ENCODE measurements at places on chromosomes 3 and 15. TPM values are rescaled to one million over a fixed set of nuclear protein-coding genes. Genes with fewer than 3 reads are reported as not detected.

NAALADL2 gene
- total RNA-seq, result 9.1 TPM

NEK10 gene
- total RNA-seq, result 1.9 TPM

PCSK6 gene
- 0.44 TPM for total RNA-seq

UBL7 gene
- 32.8 TPM for total RNA-seq

- no peak for DNase-seq
Observed at GRCh38 chr3:22269831-22270230, 518.8 kb upstream of the ZNF385D start.

DNA sequence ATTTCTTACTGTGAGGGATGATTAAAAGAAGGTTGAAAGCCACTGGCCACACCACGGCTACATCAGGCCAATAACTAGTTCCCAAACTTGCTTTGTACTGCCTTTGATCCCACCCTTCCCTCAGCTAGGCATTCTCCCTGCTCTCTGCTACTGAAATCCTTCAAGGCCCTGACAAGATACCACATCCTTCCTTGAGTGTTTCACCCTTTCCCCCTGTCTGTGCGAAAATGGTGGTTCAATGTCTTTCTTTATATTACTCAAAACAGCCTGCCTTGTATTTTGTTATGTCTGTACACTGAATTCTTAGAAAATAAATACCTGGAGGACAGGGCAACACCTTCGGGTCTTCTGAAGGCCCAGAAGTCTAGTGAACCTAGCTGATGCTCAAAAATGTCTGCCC lies 932 bp upstream of the VPS8 start:
- DNase-seq, result no peak

GRCh38 chr3:41324156-41324475 lies 124.8 kb downstream of the CTNNB1 start:
- DNase-seq, result no peak

DNA sequence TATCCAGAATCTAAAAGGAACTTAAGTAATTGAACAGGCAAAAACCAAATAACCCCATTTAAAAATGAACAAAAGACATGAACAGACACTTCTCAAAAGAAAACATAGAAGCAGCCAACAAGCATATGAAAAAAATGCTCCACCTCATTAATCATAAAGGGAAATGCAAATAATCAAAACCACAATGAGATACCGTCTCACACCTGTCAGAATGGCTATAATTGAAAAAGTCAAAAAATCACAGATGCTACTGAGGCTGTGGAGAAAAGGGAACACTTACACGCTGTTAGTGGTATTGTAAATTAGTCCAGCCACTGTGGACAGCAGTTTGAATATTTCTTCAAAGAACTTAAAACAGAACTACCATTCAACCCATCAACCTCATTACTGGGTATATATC lies 220.7 kb downstream of the MEX3B start:
- DNase-seq, result no peak

- DNase-seq, result no peak
Observed at GRCh38 chr3:71201939-71202338, 381.6 kb downstream of the FOXP1 start.

- DNase-seq, result no peak
Observed at GRCh38 chr3:60056404-60056803, 1006.6 kb upstream of the CFAP20DC start.

DNA sequence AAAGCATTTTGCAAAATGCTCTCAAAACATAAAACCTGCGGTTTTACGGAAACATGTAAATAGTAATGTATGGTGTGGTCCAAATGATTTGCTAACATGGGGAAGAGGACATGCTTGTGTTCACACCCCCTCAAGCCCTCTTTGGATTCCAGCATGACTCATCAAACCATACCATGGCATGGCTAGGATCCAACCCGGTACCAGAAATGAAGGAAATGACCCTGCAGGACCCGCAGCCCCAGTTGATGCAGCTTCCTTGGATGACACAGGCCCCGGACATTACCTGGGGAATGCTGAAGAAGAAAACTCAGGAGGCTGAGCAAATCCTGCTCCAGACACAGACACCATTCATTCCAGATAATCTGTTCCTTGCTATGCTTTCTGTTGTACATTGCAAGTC lies 222.9 kb downstream of the DTWD1 start:
- DNase-seq, result no peak

- DNase-seq, result no peak
Observed at GRCh38 chr3:37627951-37628620, 233.6 kb upstream of the CTDSPL start.

- DNase-seq, result no peak
Observed at GRCh38 chr3:14439501-14440167, 37.2 kb downstream of the SLC6A6 start.

GRCh38 chr3:157300094-157300493 lies 136.6 kb upstream of the PTX3 start:
- DNase-seq, result no peak

DNA sequence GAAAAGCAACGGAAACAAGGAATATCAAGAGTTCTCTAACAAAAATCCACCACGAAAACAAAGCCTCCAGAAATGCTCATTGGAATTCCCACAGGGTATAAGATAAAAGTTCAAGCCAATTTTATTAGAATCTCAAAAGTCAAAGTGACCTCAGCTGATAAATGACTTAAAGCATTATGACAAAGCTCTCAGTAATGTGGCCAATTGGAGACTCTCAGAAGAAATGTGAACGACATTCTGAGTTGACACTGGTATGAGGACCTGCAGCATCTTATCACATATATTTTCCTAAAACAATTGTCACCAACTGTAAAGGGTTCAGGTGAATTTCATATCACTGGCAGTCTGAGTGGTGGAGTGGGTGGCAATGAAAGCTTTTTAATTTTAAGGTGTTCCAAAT lies 199.1 kb downstream of the FOXP1 start:
- no peak for DNase-seq

GRCh38 chr3:44050867-44051266 lies 190.8 kb upstream of the TOPAZ1 start:
- DNase-seq, result no peak
